Body of pancreas (tissue), 4 donors: ENCODE measurements at places on chromosomes 5 and 9. TPM values are rescaled to one million over a fixed set of nuclear protein-coding genes. Genes with fewer than 3 reads are reported as not detected.

- H3K36me3 ChIP-seq: no peaks in the 10 kb centered on the region
- no peak for DNase-seq
- no peak overlapping the region for H3K4me3 ChIP-seq
- H3K27ac ChIP-seq: no peak overlapping the region
Measured at GRCh38 chr5:79561525-79561893, 47.6 kb upstream of the HOMER1 start.

DNA sequence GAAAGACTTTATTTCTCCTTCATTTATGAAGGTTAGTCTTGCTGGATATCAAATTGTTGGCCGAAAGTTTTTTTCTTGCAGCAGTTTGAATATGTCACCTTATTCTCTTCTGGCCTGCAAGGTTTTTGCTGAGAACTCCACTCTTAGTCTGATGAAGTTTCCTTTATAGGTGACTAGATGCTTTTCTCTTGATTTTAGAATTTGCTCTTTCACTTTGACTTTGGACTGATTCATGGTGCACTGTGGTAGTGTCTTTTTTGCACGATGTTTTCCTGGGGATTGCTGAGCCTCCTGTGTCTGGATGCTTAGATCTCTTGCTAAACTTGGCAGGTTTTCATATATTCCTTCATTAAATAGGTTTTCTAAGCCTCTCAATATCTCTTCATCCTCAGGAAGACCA, 12.4 kb downstream of the AHRR start:
- no peaks in the 10 kb centered on the region for H3K27me3 ChIP-seq
- no peaks in the 10 kb centered on the region for H3K4me1 ChIP-seq
- H3K4me3 ChIP-seq: no peak overlapping the region
- DNase-seq: no peak
- H3K36me3 ChIP-seq: no peaks in the 10 kb centered on the region
- H3K27ac ChIP-seq: no peak overlapping the region

DNA sequence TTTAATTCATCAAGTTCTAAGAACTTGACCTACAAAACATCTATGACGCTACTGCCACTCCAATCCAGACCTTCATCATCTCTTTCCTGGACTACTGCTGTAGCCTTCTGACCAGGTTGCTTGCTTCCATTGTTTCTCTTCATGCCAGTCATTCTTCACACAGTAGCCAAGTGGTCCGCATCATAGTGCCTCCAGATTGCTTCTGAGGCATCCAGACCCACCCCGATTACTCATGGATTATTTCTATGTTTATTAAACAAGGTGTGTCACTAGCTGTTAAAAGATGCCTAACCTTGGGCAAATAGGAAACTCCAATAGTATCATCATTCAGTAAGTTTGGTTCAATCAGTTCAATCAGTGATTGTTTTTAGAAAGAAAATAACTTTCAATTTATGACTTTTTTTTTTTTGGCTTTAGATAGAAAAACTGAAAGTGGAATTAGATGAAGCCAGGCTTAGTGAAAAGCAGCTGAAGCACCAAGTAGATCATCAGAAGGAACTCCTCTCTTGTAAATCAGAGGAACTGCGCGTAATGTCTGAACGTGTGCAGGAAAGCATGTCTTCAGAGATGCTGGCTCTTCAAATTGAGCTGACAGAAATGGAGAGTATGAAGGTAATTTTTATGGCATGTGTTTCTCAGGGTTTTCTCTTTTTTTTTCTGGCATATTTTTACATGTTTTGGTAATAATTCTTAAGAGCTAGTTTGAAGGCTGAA, 9.5 kb downstream of the SPDL1 start:
- no peak for DNase-seq
- H3K4me3 ChIP-seq: no peak overlapping the region
- H3K4me1 ChIP-seq: no peaks in the 10 kb centered on the region
- no peaks in the 10 kb centered on the region for H3K27me3 ChIP-seq
- H3K27ac ChIP-seq: no peak overlapping the region

Gene ADAMTS2
- 9.1 TPM for total RNA-seq
